ENCODE measurements at places on chromosomes 5 and 9.

- DNase-seq: no peak
Measured at GRCh38 chr9:4235871-4236804, 63.7 kb downstream of the GLIS3 start.

GRCh38 chr5:166058660-166059059 lies 2232.8 kb upstream of the WWC1 start:
- DNase-seq: no peak

- no peak for DNase-seq
Measured at GRCh38 chr5:135251093-135251492, 147.9 kb downstream of the MACROH2A1 start.

- DNase-seq: no peak
Measured at GRCh38 chr9:16458696-16459420, 411.6 kb downstream of the BNC2 start.

GRCh38 chr9:109769250-109769649 lies 10.7 kb upstream of the PALM2AKAP2 start:
- DNase-seq: no peak

GRCh38 chr9:132005899-132006298 lies 73.8 kb downstream of the MED27 start:
- no peak for DNase-seq

- DNase-seq: no peak
Measured at GRCh38 chr9:136386018-136386417, 12.5 kb upstream of the CARD9 start.

DNA sequence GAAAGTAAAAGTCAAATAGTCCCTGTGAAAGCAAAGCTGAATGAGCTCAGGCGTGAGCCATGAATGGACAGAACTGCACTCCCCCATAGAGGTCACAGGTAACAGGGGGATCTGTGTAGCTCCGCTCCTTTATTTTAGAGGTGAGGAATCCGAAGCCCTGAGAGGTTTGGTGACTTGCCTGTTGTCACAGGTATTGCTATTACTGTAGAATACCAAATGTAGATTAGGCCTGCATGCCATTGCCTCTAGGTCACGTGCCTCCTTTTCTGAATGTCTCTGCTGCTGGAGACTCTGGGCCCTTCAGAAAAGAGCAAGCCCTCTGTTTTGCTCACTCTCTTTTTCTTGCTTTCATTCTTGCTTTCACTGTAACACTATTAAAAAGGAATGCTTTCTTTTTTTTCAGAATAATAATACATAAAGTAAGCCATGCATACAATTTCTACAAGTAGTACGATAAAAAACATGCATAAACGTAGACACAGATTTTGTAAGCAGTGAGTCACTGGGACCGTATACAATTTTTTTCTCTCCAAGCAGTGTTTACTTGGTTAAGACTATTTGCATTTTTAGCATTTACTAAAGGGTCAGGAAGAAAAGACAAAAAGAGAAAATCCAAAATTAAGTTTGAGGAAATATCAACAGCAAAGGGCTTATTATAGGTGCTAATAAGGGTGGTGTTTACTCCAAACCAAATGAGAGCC lies 568.7 kb upstream of the ADAMTS16 start:
- DNase-seq: no peak

GRCh38 chr9:138058181-138058580 lies 180.6 kb downstream of the CACNA1B start:
- no peak for DNase-seq

- DNase-seq: no peak
Measured at GRCh38 chr5:176616511-176616910, 6.6 kb upstream of the GPRIN1 start.

- no peak for DNase-seq
Measured at GRCh38 chr5:158869854-158870253, 229.9 kb downstream of the EBF1 start.

- no peak for DNase-seq
Measured at GRCh38 chr5:73274881-73275663, 102.1 kb downstream of the TMEM174 start.

DNA sequence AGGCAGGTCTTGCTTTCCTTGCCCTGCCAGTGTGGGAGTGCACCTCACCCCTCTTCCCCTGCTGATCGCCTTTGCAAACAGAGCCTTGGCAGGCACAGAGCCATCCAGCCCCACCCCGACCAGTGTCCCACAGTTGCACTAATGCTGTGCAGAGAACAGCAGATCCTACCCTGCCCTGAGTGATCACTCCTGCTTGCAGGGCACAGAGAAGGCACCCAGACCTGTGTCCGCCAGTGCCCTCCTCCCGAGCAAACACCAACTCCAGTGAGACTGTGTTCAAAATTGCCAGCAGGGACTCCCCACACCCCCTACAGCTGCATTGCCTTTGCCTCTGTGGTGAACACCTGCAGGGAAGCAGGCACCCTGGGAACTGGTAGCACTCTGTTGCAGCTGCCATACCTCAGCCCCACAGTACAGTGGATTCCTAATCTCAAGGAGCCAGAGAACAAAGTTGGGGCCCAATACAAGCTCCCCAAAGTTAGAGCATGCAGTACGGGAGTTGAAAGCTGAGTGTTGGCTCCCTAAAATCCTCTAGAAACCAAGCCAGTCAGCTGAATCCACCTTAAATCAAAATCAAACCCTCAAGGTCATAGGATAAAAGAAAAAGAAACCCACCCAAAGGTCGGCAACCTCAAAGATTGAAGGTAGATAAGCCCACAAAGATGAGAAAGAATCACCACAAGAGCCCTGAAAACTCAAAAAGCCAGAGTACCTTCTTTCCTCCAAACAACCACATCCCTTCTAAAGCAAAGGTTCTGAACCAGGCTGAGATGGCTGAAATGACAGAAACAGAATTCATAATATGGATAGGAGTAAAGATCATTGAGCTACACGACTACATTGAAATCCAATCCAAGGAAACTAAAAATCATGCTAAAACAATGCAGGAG lies 92.9 kb upstream of the PIK3R1 start:
- no peak for DNase-seq

DNA sequence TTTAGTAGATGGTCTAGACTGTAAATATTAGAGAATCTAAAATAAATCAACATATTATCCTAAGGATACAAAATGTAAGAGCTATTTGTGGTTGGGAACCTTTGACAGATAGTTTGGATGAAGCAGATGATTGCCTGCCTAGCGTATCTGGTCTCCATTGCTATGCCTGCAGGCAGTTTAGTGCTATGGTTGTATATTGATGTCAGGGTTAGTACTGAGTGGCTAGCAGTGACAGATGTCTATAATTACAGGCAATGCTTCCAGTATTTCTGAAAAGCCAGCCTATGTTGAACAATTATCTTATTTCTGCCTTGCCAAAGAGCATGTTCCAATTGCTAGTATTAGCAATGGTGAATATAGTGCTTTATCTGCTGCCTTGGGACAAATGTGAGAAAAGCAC lies 151.3 kb upstream of the TLX3 start:
- no peak for DNase-seq

GRCh38 chr5:125508225-125508624 lies 761.8 kb upstream of the ZNF608 start:
- DNase-seq: no peak

DNA sequence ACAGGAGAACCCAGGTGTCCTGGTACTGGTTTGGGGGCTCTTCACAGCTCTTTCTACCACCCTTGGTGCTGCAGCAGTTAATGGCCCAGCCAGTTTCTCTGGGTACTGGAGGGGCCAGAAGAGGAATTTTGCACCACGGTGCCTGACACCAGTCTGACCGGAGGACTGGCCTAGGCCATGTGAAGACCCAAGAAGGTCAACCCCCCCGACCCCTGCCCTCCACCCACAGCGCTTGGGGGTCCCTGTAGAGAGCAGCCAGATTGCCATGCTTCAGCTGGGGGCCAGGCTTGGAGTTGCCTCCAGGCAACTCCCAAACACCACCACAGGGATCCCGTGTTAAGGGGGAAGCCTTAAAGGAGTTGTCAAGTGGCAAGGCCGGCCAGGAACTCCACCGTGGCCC lies 6.2 kb downstream of the ARSI start:
- no peak for DNase-seq

DNA sequence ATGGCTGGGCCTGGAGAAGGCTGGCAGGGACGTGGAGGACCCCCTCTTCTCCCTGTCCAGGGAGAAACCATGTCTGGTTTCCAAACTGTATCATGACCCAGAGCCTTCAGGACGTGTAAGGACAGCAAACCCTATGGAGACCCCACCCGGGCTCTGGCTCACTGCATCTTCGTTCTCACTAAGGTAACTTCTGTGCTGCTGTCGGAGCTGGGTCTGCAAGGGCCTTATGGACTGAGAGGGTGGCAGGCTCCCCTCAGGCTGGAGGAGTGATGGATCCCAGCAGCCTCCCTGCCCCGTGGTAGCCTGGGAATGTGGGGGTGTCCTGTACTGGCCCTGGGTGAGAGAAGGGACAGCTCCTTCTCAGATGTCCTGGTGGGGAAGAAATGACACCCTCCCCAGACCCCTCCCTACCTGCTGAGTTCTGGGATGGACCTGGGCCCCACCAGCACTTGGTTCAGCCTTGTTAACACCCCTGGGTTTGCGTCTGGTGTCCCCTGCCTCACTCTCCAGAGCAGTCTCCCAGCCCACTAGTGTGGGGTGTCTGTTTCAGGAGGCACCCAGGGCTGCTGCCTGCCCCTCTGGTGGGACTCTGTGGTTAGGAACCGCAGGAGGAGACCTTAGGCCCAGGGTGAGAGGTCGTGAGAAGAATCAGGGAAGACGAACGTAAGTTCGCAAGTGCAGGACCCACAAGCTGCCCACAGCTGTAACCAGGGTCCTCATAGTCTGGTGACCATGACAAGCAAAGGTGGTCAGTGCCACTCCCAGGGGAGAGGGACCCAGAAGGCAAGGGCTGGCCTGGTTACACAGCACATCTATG lies 6.6 kb downstream of the SPATA31E1 start:
- DNase-seq: no peak

- no peak for DNase-seq
Measured at GRCh38 chr5:143106174-143106573, 297.3 kb downstream of the NR3C1 start.

GRCh38 chr5:106185661-106186081 lies 1485.1 kb downstream of the EFNA5 start:
- DNase-seq: no peak

DNA sequence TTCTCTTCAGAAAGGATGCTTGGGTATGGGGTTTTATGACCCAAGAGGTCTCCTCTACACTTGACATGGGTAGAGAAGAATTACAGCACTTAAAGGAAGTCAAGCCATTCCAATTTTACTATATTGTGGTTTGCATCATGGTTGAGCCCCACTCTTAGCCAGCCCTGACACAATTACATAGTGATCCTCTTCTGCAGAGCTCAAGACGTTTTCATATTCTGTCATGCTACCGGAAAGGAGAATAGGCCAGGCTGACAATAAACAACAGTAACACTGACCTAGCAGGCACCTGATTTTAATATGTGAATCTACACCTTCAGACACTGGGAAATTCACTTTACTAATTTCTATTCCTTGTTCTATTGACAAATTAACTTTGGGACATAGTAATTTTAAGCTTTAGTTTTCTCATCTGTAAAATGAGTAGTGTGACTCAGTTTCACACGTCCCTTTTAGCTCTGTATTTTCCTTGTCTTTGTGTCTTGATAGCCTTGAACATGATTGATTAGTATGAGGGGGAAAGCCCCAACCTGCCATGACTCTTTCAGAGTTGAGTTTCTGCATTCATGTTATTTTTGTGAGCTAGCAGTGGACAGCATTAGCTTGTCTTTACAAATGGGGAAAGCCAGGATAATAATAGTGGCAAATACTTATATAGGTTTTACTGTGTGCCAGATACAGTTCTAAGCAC lies 83.8 kb downstream of the SV2C start:
- DNase-seq: no peak

GRCh38 chr5:170612256-170612678 lies 108.4 kb downstream of the KCNIP1 start:
- no peak for DNase-seq

DNA sequence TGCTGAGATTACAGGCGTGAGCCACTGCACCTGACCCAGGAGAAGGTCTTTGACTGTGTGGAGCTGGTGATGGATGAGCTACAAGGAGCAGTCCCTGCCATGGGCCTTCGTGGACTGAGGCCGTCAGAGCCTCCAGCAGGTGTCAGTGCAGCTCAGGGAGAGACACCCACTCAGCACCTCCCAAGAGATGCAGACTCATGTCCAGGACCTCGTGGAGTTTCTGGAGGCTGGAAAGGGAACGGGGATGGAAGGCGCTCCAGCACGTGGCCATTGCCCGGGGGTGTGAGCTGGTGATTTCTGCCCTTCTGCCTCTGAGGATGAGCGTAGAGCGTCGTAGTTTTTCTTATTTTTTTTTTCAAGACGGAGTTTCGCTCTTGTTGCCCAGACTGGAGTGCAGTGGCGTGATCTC lies 9.5 kb downstream of the TOR4A start:
- no peak for DNase-seq

DNA sequence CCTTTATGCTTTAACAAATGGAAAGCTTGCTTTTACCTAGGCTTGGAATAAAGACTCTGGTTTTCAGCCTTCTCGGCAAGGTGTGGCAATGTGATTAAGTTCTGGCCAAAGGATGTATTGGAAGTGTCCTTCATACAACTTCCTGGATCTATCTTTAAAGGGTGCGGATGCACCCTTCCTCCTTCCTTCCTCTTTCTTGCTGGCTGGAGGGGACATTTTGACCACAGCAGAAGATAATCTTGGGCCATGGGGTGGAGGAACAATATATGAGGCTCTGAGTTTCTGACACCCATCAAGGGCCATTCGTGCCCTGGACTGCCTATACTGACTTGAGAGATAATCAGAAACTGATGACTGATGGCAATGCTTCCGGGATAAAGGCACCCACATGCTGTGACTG lies 145.7 kb downstream of the ACER2 start:
- DNase-seq: no peak

GRCh38 chr9:93240891-93241334 lies 57.0 kb downstream of the WNK2 start:
- no peak for DNase-seq

- no peak for DNase-seq
Measured at GRCh38 chr9:134829356-134829937, 51.2 kb upstream of the FCN2 start.

DNA sequence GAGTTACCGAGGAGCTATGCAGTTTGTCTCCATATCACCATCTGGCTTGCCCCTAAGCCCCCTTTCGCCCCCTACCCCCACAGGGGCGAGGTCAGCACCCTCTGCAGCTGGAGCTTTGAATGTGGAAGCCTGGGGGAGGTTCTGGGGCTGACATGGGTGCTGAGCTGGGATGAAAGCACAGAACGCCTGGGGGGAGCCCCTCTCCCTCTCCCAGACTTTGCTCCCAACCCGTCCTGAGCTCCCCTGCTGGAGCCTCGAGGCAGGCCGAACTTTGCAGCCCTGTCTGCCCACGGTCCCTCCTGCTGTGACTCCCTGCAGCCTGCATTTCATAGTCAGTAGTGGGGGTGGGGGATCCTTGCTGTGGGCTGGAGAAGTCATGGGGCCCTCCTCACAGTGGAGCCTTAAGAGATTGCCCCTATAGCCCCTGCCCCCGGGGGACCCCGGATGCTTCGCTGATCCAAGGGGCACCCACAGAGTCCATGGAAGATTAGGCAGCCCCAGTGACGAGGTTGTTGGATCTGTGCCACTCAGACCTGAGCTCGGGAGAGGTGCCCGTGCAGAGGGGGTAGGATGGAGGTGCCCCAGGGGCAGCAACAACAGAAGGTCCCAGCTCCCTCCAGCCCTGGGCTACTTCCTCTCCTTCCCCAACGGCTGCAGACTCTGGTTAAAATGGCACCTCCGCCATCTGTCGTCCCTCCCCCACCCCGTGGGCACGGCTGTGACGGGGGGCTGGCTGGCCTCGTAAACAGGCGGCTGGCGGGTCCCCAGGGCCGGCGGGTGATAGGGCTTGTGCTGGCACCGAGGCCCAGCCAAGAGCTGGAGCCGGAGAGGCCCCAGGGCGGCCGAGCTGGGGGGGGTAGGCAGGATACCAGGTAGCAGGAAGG lies 162.0 kb downstream of the C9orf50 start:
- DNase-seq: no peak

Data from stimulated activated CD4-positive, alpha-beta T cell treated with anti-CD3 and anti-CD28 coated beads, Interleukin-12 subunit alpha, Interleukin-12 subunit beta, amount 100 ng/mL, for 24 hours (primary cell).